Fibroblast of skin of abdomen (primary cell): ENCODE measurements at places on chromosomes 11 and 22.
A peak's percentile ranks its signal among the peaks of the same experiment; 100 is the strongest.

DNA sequence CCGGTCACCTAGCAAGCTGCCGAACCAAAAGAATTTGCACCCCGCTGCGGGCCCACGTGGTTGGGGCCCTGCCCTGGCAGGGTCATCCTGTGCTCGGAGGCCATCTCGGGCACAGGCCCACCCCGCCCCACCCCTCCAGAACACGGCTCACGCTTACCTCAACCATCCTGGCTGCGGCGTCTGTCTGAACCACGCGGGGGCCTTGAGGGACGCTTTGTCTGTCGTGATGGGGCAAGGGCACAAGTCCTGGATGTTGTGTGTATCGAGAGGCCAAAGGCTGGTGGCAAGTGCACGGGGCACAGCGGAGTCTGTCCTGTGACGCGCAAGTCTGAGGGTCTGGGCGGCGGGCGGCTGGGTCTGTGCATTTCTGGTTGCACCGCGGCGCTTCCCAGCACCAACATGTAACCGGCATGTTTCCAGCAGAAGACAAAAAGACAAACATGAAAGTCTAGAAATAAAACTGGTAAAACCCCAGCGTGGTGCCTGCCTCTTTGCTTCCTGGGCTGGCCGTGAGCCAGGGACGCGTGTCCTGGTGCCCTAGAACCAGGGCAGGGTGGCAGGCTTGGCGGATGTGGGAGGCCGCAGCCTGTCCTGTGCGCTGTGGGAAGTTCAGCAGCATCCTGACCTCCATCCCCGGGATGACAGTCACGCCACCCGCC lies 13.2 kb downstream of the CCND1 start:
- DNase-seq = no peak

GRCh38 chr11:20707876-20708275 lies 38.5 kb downstream of the NELL1 start:
- no peak for DNase-seq

- DNase-seq = no peak
Observed at GRCh38 chr11:110367571-110367970, 62.2 kb upstream of the FDX1 start.

- DNase-seq = no peak
Observed at GRCh38 chr11:78647266-78647915, 72.7 kb upstream of the NARS2 start.

GRCh38 chr11:20373568-20374209 lies 10.2 kb downstream of the HTATIP2 start:
- no peak for DNase-seq

DNA sequence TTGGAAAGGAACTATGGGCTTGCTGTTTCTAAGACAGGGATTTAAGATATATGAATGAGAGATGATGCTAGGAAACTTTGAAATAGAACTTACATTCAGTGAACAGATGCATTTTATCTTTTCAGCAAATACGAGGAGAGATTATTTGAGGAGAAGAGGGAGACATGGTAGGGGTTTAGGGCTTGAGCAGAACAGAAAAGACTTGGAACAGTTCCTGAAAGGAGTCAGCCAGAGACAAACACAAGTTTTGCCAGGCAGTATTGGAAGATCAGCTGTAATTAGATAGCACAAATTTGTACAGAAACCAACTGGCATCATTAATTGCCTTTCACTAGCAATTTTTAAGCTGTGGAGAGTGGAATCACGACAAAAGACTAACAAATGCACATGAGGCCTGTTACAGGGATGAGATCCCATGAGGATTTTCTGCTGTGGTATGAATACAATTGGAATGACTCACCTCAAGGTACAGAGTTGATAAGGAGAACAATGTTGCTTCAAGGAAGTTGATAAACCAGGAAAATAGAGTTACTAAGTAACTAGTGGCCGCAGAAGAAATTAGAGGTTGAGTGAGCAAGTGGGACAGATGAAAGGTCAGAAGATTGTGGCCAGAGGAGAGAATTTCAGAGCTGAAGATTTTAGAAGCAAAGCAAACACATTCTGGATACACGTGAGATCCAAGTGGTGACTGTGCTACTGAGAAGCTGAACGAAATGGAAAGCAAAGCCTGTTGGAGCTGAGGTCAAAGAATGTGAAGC lies 67.9 kb downstream of the CYB5R2 start:
- peak; percentile 40 for DNase-seq

DNA sequence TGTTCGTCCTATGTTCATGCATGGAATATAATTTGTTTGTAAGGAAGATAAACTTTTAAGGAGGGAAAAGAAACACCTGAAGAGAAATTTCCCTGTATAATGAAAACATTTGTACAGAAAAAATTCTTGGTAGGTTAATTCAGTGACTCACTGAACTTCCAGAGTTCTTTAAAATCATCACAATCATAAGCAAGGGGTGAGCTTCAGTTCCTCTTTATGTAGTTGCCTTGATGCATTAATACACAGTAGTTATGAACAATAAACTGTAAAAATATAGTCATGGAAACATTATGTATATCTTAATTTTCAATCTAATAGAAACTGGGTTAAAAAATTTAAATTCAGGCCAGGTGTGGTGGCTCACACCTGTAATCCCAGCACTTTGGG lies 1.1 kb upstream of the C11orf65 start:
- no peak for DNase-seq

GRCh38 chr11:134606251-134606650 lies 194.2 kb upstream of the B3GAT1 start:
- DNase-seq = no peak

DNA sequence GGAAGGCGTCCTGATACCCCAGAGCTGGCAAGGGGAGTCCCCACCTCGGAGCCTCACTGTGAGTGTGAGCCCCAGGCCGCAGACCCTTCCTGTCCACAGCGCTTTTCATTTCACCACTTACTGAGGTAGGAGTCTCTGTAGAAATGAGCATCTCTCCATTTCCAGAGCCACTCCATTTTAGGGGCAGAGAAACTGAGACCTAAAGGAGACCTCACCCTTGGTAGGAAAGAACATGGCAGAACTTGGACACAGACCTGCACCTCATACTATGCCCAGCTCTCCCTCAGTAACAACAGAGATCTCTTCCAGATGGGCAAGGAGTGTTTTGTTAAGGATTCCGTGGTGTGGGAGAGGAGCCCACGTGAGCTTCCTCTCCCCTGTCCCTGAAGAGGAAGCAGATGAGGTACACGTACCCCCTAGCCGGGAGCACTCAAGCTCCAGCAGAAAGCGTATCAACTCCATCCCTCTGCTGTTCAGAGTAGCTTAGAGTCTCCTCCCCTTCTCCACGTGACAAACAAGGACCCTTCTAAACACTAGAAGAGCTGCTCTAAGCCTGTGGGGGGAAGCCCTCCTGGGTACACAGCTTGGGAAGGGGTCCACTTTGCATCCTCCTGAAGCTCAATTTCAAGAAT lies 532 bp upstream of the VSIG2 start:
- DNase-seq = no peak

DNA sequence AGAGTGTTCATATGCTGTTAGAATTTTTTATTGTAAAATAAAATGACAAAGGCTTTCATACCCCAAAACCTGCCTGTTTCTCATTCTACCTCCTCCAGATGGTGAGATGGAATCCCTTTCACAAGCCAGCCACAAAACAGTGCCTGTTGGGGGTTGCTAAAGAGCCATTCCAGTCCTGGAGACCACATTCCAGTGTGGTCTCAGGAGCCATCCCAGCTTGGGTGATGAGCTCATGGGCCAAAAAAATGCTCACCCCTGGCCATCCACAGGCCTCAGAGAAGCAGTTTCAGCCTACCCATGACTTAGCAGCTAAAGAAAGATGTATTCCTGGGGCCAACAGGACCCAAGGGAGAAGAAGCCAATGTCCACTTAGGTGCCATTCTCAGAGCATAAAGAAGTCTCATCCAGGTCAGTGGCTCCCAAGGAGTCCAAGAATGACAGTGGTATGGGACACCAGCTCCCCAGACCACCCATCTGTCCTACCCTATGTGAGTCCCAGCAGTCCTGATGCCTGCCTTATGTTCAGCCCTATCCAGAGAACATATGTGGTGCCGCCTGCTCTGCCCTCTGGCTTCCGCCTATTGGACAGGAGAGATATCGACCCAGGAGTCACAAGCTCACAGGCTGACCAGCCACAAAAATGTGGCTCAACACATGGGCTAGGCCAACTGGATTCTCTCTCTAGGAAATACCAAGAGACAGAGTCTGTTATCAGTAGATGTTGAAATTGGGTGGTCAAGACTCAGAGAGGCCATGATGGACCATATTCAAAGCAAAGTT lies 26.4 kb downstream of the C11orf91 start:
- DNase-seq = peak; percentile 94

DNA sequence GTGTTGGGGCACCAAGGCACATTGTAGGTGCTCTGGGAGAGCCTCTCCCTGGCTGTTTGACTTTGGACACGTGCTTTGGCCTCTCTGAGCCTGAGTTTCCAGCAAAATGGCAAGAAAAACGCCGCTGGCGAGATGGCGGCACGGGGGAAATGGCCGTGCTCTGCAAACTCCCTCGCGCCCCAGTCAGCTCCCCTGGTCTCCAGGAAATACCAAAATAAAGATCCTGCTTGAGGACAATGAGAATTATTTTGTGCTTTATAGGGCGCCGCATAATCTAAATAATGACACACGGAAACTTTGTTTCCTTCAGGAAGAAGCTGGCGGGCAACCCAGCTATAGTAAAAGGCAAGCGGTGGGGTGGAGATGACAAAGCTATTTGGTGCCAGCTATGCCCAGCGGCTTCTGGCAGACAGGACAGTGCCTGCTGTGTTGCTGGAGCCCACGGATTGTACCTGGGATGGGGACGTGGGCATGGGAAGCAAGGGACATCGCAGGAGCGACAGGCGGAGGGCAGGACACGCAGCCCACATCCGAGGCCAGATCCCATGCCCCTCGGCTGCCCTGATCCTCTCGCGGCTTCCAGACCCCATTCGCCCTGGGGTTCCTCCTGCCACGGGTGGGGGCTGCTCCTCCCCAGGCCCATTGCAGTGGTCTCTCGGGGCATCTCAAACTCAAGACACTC lies 26.3 kb upstream of the RFPL3 start:
- DNase-seq = no peak

DNA sequence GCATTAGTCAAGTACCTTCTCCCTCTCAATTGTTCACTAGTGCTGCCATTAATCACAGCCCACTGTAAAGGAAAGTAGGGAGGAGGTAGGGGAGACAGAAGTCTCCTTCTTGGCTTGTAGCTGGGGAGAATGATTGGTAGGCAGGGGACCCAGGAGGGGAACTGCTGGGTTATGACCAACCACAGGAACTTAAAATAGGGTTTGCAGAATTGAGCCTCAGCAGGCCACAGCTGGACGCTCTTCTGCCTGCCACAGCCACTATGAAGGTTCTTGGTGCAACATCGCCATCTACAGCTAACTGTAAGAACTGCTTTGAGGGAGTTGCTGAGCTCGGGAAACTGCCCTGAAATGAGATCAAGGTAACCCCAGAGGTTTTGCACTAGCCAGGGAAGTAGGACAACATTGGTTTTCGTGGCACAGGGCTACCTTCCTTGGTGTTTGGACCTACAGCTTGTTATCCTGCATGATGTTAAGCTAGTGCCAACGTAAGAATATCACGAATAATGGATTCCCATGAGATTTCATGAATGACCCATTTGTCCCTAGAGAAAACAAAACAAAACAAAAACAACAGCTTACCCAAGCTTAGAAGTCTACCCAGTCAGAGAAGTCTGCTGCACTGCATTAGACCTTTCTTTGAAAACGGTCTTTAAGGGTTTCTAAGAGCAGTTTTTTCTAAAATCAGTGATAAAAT lies 787.1 kb upstream of the API5 start:
- peak; percentile 77 for DNase-seq

GRCh38 chr22:46539169-46539568 lies 1.7 kb upstream of the CELSR1 start:
- no peak for DNase-seq

DNA sequence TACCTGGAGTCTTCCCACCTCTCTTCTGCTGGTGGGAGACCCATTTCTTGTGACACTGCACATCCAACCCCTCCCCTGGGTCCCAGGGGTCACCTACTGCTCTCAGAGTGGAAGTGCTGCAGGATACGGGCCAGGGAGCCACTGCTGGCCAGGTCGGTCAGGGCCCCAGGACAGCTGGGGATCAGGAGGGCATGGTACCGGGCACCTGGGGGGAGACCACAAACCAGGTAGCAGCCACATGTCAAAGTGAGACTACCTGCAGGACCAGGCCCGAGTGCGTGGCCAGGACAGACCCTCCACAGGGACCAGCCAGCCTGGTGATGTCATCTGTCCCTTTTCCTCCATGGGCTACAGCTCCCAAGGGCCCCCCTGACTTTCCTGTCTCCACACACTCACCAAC lies 3.9 kb downstream of the GATD1 start:
- DNase-seq = no peak

GRCh38 chr11:57777969-57778317 lies 16.3 kb downstream of the CTNND1 start:
- no peak for DNase-seq

GRCh38 chr11:9825315-9825714 lies 161.4 kb downstream of the SWAP70 start:
- no peak for DNase-seq

GRCh38 chr11:30585892-30586250 lies 282 bp downstream of the MPPED2 start:
- peak; percentile 9 for DNase-seq

DNA sequence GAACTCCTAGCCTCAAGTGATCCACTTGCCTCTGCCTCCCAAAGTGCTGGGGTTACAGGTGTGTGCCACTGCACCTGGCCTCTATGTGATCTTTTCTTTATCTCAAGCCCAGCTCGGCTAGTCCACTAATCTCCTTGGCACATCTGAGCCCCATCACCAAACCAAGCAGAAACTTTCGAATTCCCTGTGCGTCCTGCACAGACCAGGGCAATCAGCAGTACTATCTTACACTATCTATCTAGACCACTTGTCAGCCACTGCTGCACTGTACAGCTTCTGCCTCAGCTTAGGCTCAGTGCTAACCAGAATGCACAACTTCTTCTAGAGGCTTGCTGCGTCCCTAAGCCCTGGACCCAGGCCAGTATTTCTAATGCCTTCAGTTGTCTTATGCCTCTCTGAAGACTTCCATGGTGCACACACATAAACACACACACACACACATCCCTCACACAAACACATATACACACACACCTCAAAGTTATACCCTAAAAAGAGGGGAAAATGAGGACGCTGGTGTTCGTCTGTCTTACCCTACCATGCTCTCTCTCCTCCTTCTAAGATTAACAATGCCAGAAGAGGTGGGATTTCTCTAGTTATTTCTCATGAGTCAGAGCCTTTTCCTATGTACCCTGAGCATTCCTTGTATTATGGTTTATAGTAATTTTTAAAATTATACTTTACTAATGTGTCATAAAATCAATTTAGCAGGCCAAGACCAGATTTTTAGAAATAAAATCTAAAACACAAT lies 59.3 kb upstream of the FAM181B start:
- DNase-seq = no peak

- no peak for DNase-seq
Observed at GRCh38 chr22:29149841-29150555, 55.7 kb upstream of the EMID1 start.

DNA sequence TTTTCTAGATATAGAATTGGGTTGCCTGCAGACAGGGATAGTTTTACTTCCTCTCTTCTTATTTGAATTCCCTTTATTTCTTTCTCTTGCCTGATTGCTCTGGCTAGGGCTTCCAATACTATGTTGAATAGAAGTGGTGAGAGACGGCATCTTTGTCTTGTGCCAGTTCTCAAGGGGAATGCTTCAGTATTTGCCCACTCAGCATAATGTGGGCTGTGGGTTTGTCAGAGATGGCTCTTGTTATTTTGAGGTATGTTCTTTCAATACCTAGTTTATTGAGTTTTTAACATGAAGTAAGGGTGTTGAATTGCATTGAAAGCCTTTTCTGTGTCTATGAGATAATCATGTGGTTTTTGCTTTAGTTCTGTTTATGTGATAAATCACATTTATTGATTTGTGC lies 273.9 kb upstream of the CHORDC1 start:
- DNase-seq = no peak

GRCh38 chr11:102144357-102145355 lies 34.4 kb downstream of the YAP1 start:
- DNase-seq = no peak
